Osteoblast (primary cell): ENCODE measurements at places on chromosomes 7 and 10. TPM values are rescaled to one million over a fixed set of nuclear protein-coding genes. Genes with fewer than 3 reads are reported as not detected.

The SORBS1 gene
- total RNA-seq = 0.29 and 0.72 TPM in 2 replicates

DNA sequence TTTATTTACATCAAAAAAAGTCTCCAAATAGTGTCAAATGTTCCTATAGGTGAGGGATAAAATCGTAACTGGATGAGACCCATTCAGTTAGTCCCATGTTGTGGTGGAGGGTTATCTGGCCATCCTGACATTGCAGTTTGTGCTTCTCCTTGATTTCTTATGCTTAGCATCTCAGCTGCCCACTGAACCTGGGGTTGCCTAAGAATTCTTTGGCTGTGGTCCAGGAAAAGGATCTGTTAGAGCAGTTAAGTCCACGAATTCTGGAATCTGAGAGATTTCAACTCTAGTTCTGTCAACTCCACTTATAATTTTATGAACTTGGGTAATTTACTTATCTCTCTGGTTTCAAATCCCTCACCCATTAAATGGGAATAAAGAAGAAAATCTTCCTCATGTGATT is 1673.4 kb downstream of the REEP3 start:
- no peak for DNase-seq

The ATG9B gene
- total RNA-seq = not detected in 2 replicates

DNA sequence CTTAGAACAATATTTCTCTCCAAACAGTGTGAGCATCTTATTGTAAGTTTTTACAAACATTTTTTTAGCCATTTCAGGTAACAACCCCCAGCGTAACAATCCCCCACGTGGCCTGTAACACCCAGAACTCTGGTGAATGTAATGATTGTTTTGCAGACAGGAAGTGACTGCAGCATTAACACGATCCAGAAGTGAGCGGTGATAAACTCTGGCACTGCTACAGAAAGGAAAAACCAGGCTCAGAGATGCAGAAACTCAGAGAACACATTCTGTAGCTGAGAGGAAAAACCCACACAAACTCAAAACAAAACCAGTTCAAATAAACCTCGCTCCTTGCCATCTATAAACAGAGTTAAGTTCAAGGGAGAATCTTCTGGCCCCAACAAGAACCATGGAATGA is 285.7 kb downstream of the FGFR2 start:
- DNase-seq = no peak

GRCh38 chr7:151862606-151863381 is 14.1 kb downstream of the PRKAG2 start:
- peak; percentile 55 for DNase-seq

DNA sequence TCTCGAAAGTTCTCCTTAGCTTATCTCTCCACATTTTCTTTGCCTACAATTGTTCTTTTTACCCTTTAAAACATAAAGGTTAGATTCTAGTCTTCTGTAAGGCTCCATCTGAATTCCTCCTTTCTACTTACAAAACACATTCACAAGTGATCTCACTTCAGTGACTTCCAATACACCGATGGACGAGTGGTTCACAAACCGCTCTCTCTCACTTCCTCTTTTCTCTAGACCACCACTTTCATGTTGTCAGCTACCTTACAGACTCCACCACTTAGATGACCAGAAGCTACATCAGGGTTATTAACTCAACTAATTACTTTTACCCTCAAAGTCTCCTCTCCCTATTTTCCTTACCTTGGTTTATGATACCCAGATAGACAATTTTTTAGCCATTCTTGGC is 11.8 kb downstream of the MET start:
- no peak for DNase-seq
